ENCODE measurements at places on chromosomes 12 and 14. TPM values are rescaled to one million over a fixed set of nuclear protein-coding genes. Genes with fewer than 3 reads are reported as not detected.

GRCh38 chr14:75175677-75176141 is 703 bp downstream of the TMED10 start:
- H3K4me3 ChIP-seq, result peak overlapping the region; percentile 96
- no peaks in the 10 kb centered on the region for H3K27me3 ChIP-seq
- DNase-seq, result no peak
- peak overlapping the region; percentile 96 for H3K27ac ChIP-seq

Gene LRRC9
- not detected for total RNA-seq

GRCh38 chr12:79344855-79345847 is 345.6 kb downstream of the PAWR start:
- no peak overlapping the region for H3K27ac ChIP-seq

GRCh38 chr12:90653040-90653439 is 301.9 kb downstream of the CCER1 start:
- no peak for DNase-seq
- no peak overlapping the region for H3K27ac ChIP-seq
- H3K27me3 ChIP-seq, result no peaks in the 10 kb centered on the region

Gene SIX4
- 0.17 TPM for total RNA-seq

Gene LMNTD1
- total RNA-seq, result not detected

DNA sequence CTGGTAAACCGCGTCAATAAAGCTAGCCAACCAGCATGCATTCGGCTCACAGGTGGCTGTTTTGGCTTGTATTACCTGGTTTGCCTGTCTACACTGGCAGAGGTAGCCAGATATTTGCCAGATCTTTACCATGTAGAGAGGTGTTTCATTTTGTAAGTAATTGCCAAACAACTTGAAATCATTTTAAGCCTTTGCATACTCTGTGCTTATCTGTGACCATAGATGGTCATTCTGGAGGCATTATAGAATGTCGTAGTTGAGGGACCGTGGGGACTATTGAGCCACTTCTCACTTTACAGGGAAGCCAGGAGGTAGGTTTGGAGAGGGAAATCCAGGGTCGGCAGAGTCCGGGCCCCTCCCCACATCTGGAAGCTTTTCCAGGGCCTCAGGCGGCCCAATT is 5.9 kb downstream of the ADGRD1 start:
- no peak overlapping the region for H3K27ac ChIP-seq
- H3K4me1 ChIP-seq, result no peaks in the 10 kb centered on the region
- no peaks in the 10 kb centered on the region for H3K36me3 ChIP-seq
- H3K27me3 ChIP-seq, result peaks cover 10% of the 10 kb centered on the region
- H3K4me3 ChIP-seq, result no peak overlapping the region

DNA sequence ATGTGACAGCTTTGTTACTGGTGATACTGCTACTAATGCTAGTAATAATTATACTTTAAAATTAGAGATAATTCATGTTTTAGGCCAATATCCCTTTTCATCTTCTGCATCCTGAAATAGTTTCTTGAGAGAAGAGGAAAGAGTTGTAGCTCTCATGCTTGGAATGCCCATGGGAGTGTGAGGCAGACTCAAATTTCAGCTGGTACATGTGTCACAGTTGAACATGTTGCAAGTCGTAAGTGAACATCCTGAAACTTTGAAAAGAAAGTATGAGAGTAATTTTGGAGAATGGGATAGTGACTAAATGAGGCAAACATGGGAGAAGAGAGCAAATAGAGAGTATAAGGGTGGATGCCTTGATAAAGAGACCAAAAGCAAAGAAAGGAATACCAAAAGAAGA is 168.0 kb downstream of the TMTC3 start:
- DNase-seq, result no peak
- H3K4me1 ChIP-seq, result peaks cover 11% of the 10 kb centered on the region
- no peak overlapping the region for H3K27ac ChIP-seq
- no peaks in the 10 kb centered on the region for H3K36me3 ChIP-seq
- no peak overlapping the region for H3K4me3 ChIP-seq

Measured in activated T-cell treated with anti-CD3 and anti-CD28 coated beads, Interleukin-2, amount 50 U/mL, for 72 hours (primary cell).